HFFc6 (cell line): ENCODE measurements at places on chromosomes 6 and 20.
A peak's percentile ranks its signal among the peaks of the same experiment; 100 is the strongest.

GRCh38 chr6:118354641-118355040, 193.5 kb upstream of the PLN start:
- no peak for DNase-seq

DNA sequence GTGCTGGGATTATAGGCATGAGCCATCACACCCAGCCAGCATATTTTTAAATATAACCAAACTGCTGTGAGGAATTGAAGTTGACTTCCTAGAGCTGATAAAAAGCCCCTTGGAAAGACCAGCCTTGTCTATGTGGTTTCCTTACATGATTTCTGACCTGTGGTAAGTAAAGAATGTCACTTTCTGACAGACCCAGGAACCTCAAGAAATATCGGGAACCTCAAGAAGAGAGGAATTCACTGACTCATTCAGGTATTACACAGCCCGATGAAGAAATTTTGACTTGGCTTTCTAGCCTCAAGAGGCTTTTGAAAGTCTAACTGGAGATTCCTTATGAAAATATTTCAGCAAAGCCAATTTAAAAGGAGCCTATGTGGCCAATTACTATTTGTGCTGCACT, 71.8 kb downstream of the FOXF2 start:
- DNase-seq, result peak; percentile 11

DNA sequence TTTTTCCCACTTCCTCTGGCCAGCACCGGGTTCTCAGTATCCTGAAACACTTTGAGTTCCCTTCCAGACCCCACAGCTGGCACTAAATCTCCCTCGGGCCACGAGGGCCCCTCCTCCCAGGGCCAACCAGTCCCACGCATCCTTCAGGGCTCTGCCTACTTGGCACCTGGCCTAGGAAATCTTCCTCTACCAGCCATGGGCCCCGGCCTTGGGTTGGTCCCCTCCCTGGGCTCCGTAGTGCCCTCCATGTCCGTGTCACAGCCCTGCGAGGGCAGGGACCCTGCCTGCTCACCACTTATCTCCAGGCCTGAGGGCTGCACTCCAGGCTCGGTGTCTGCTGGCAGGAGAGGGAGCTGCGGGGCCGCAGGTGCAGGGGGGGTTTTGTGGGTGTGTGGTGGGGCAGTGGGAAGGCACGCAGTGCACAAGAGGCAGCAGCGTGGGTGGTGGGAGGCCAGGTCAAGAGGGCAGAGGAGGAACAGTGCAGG, 48.8 kb upstream of the CDH22 start:
- DNase-seq, result no peak

GRCh38 chr6:53020005-53020744, 25.1 kb upstream of the GSTA4 start:
- no peak for DNase-seq

GRCh38 chr6:134816300-134816699, 133.6 kb downstream of the ALDH8A1 start:
- DNase-seq, result no peak

- no peak for DNase-seq
Measured at GRCh38 chr6:19782588-19782987, 54.6 kb upstream of the ID4 start.

DNA sequence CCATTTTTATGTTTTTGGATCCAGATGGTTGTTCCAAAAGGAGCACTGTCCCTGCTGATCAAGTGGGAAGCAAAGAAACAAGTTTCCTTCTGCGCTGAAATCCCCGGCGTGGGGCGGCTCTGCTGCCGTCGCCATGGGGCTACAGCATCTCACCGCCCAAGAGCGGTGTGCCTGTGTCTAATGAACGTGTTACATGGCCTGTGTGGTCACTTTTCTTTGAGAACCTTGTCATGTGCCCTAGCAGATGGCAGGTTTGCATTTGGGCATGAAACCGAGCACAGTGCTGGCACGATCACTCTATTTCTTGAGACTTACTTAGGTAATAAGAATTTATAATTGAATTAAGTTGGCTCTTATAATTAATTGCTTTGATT, 51.9 kb downstream of the ZDHHC14 start:
- DNase-seq, result no peak

DNA sequence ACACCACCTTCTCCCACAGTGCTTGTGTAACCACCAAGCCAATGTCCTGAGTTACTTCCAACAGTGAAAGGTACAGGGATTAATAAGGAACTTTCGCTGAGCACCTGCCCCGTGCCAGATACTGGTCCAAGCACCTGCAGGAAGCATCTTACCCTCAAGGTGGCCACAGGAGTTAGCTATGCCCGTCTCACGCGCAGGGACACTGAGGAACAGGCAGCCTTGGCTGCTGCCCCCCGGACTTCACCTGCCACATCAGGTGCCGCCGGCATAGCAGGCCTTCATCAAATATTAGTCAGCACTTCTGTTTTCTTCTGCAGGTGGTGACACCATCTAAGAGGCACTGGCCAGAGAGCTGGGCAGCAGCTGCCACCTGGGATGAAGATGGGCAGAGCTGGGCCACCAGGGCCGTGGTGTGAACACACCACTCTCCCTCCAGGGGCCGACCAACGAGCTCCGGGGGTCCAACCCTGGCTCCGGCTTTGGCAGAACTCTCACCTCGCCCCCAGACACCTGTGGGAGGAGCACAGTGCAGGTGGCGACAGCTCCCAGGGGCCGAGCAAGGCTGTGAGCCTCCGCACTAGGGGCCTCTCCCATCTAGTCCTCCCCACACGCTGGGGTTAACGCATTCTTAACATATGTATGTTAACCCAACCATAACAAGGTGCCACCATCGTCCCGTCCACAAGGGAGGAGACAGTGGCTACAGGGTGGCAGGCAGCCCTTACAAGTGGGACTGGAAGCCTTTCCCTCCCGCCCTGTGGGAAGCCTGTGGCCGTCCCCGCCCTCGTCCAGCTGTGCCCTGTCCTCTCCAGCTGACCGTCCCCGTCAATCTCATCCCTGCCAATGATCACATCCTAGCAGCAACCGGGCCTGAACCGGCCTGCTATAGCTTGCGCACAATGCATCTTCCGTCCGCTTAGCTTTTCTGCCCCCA, 2.9 kb upstream of the PPDPF start:
- no peak for DNase-seq

DNA sequence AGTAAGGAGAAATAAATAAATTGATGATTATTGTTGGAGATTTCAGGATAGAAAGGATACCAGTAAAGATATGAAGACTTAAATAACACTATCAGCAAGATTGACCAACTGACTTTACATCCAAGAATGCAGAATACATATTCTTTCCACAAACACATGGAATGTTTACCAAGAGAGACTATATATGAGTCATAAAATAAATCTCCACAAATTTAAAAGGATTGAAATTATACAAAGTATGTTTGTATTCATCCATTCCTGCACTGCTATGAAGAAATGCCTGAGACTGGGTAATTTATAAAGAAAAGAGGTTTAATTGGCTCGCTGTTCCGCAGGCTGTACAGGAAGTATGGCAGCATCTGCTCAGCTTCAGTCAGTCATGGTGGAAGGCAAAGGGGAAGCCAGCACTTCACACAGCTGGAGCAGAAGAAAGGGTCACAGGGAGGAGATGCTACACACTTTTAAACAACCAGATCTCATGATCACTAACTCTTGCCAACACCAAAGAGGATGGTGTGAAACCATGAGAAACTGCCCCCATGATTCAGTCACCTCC, 56.7 kb upstream of the TNFRSF21 start:
- DNase-seq, result no peak
